WERI-Rb-1 (cell line): ENCODE measurements at places on chromosomes 7 and 10.

- no peak for DNase-seq
These were observed 2.2 kb downstream of the FAM53B start for GRCh38 chr10:124741922-124742412.

DNA sequence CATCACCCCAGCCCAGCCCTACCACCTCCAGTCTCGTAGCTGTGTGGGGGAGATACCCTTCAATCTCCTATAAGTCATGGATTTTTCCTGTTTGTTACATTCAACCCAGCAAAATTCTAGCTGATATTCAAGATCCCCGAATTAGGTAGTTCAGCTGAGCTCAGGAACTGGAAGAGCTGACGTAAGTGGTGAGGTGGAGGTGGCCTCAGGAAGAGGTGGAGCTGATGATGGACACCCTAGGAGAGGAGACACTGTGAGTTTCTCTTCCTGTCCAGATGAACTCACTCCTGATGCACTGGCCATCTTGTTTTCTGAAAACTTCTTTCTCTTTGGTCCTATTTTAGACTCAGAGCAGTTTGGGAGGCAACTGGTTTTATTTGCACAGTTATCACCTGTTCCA, 90.5 kb upstream of the PITRM1 start:
- DNase-seq, result no peak

DNA sequence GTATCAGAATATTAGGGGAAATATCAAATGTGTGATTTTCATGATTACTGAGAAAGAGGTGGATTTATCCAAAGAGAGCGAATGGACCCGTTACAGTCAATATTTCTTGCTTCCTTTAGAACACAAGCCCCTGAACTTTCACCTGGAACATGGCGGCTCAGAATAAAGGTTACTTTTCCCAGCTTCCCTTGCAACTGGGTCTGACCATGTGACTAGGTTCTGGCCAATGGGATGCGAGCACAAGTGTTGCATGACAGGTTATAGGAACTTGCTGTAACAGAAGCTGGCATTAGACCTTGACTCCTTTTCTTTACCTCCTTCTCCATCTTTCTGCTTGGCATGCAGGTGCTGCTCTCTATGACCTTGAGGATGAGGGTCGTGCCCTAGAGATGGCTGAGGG, 556.1 kb downstream of the TYW1 start:
- DNase-seq, result no peak

DNA sequence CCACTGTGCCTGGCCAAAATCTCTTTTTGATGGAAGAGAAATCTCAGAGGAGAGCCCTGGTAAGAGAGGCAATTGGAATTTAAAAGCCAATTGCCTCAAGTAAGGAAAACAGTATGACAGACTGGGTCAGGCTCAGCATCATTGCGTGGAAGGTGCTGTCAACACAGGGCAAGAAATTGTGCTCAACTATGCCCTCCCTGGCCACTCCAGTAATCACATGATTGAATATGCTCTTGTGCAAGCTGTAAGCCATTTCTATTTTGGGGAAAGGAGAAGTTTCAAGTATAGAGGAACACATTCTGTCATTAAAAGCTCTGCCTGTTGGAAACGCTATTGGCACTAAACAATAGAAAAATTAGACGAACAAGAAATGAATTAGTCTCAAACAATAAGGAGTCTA, 1127.7 kb downstream of the REEP3 start:
- peak; percentile 12 for DNase-seq

GRCh38 chr7:1704811-1705738, 35.0 kb downstream of the ELFN1 start:
- DNase-seq, result peak; percentile 4

GRCh38 chr10:95397747-95398146, 106.9 kb upstream of the PDLIM1 start:
- DNase-seq, result no peak

GRCh38 chr10:16947069-16947468, 129.8 kb upstream of the RSU1 start:
- no peak for DNase-seq
